ENCODE measurements at places on chromosomes 12 and 14.

DNA sequence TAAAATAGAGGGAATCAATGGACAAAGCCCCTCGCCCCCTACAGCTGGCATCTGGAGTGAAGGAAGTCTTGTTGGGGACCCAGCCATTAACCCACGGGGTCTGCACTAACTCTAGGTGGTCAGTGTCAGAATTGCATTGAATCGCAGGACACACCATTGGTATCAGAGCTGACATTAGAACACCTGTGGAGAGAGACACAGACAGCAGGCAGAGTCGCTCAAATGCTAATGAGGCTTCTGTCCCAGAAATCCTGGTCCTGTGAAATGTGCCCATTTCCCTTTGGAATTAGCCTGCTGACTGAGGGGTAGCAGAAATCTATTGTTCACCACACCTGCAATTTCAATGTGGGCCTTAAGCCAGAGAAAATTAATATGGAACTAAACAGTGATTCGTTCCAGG, 33.0 kb downstream of the TMEM132D start:
- no peak for DNase-seq

GRCh38 chr14:96225745-96226151, 21.1 kb downstream of the BDKRB2 start:
- DNase-seq, result peak; percentile 17

DNA sequence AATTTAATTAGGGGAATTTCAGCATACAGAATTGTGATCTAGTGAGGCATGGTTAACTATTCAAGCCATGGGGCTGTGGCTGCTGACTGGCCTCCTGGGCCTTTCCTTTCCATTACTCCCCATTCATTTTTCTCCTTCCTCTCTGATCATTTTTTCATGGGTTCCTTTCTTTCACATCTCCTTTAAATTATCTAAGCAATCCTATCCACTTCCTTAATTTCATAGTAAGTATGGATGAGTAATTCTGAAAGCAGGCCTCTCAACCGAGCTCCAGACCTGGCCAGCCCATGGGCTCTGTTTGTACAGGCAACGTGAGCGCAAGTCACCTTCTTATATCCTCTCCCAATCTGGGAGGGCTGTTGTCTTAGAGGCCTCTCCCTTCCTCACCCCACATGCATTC, 13.4 kb downstream of the CKAP4 start:
- DNase-seq, result peak; percentile 56

DNA sequence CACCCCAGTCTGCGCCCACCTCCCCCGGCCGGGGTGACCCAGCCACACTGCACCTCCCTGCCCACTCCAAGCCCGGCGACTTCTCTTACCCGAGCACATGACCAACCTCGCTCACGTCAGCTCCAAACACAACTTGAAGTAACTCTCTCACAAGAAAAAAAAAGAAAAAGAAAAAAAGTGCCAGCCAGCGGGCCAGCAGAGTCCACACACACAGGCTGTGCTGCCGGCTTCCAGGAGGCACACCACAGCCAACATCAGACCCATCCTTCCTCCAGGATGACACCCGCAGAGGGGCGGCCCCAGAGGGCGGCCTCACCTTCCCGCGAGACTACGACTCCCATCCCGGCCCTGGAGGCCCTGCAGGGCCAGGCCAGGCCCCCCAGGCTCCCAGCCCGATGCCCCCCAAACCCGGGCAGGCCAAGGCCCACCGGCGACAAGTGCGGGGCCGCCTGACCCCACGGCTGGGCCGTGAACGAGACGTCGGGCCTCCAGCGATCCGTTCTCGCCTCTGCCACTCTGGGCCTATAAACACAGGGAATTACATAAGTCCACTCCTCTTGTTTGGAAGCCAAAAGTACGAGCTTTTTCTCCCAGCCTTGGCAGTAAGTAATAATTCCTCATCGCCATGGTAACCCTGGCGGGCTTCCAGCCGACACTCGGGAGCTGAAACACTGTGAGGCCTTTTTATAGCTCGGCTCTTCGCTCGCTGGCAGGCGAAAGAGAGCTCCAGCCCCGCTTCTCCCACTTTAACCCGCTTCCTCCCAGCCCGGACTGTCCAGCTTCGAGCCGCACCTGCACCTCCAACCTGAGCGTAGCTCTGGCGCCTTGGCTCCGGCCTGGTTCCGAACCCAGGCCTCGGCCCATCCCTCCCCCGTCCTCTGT, 49.1 kb downstream of the NCOR2 start:
- DNase-seq, result peak; percentile 99

DNA sequence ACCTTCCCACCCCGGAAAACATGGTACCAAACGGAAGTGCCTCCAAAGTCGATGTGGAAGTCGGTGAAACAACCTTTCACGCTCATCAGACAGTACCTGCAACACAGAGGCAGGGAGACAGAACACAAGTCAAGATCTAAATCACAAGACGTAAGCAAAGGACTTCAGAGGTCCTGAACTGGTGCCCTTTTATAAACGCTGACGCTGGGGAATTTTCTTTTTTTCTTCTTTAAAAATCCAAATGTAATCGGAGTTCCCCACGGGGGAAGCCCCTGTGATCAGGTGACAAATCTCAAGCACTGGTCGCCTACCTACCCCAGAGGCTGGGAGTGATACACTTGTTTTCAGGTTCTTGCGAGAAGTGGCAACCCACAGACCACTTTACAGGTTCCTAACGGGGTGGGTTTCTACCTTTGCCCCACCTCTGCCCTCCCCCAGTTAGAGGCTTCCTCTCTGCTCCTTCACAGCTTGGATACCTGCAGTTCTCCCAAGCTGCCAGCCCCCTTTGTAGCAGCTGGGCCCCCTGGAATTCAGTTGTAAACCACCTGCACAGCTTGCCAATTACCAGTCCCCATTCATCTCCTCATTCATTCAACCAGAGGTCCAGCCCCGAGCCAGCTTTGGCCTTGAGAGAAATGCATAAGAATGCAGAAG, 46.2 kb downstream of the KDM2B start:
- no peak for DNase-seq

GRCh38 chr14:22391908-22392565, 197.0 kb downstream of the DAD1 start:
- peak; percentile 81 for DNase-seq

- no peak for DNase-seq
Observed at GRCh38 chr14:89409961-89410360, 7.1 kb downstream of the FOXN3 start.

DNA sequence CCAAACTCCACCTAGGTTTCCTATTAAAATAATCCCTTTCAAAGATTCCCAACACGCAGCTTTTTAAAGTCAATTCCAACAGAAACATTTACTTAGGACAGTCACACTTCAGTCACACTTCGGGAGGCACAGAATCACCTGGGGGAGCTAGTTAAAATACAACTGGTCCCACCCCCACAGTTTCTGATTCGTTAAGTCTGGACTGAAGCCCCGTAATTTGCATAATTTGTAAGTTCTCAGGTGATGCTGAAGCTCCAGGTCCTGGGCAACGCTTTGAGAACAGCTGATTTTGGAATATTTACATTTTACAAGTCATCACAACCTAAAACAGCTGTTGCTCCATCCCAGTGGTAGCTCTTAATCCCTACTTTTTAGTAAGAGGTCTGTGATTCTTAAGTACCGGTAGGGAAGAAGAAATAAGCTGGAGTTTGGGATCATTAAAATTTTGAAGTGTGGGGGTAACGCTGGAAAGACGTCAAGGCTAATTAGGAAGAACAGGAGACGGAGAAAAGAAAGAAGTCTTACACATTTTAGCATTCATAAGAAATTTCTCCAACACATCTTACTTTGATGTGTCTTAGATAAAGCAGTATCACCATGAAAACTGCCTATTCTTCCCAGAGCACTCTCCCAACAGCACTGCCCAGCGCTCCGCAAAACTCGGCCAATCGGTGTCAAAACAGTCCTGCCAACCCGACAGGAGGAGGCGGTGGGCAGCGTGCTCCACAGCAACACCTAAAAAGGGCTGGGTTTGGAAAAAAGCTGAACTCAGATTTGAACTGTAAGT, 1.1 kb downstream of the IPO8 start:
- peak; percentile 54 for DNase-seq

GRCh38 chr14:85701116-85701515, 171.2 kb downstream of the FLRT2 start:
- no peak for DNase-seq

DNA sequence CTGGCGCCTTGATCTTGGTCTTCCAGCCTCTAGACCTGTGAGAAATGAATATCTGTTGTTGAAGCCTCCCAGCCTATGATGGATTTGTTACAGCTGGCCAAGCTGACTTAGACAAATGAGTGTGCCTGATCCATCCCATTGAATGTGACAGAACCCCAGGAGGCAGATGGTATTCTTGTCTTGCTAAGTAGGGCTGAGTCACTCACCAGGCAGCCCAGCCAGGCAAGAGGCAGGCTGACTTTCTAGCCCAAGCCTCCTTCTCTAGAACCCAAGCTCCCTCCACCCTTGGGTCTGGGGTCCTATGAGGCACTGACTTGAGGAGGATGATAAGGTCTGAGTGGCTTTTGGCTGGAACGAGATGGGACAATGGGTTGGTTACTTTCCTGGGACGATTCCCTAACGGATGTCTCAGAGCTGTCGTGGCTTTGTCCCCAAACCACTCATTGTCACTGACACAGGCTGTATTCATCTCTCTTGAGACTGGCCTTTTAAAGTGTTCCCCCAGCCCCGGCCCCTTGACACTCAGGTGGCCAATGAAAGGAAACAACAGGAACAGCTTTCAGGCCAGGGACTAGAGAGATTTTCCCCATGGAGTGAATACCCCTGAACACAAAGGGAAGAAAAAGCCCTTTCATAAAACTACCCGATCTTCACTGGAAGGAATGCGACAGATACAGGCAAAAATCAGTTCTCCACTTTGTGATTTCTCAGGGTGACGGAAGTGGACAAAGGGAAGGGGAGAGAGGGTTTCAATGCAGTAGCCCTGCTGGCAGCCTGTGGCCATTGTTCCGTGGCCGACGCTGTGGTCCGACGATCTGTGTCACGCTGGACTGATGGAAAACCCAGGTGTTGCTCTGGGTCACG, 264.2 kb downstream of the AACS start:
- DNase-seq, result peak; percentile 3

GRCh38 chr14:98167705-98168104, 1104.3 kb downstream of the BCL11B start:
- DNase-seq, result no peak

DNA sequence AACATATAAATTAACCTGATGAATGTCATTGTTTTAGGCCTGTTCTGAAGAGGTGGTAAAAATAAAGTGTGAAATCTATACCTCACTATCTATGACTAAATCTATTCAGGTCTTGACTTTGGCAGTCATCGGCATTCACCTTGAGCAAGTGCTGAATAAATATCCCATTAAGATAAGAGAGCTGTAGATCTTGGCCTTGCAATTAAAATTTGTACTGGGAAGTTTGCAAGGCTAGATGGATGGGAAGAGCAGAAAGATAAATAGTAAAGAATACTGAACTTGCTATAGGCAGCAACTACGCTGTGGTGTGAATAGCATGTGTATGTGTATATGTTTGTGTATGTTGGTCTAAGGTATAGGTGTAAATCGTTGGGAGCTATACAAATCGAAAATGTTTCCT, 325.9 kb upstream of the PRICKLE1 start:
- DNase-seq, result no peak

GRCh38 chr12:8014836-8015235, 17.7 kb upstream of the FOXJ2 start:
- DNase-seq, result no peak

Measured in iris pigment epithelial cell (primary cell).